NCI-H1048 (cell line): ENCODE measurements at places on chromosomes 1 and 21.

DNA sequence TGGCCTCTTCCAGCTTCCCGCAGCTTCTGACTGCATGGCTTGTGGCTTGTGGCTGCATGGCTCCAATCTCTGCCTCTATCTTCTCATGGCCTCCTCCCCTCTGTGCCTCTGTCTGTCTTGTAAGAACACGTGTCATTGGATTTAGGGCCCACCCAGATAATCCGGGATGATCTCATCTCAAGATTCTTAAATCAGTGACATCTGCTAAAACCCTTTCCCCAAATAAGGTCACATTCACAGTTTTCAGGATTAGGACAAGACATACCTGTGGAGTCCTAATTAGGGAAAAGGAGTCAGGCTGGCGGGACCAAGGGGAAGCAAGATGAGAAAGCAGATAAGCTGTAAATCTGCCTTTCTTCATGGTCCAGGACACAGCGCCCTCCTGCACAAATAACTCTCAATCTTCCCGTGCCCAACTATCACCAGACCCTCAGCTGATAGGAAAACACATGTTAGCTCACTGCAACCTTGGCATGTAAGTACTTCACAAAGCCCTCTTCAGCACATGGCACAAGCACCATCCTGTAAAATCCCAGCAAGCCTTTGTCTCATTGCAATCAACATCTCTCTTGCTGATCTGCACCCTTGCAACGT, 82.2 kb downstream of the SPSB1 start:
- DNase-seq: no peak

DNA sequence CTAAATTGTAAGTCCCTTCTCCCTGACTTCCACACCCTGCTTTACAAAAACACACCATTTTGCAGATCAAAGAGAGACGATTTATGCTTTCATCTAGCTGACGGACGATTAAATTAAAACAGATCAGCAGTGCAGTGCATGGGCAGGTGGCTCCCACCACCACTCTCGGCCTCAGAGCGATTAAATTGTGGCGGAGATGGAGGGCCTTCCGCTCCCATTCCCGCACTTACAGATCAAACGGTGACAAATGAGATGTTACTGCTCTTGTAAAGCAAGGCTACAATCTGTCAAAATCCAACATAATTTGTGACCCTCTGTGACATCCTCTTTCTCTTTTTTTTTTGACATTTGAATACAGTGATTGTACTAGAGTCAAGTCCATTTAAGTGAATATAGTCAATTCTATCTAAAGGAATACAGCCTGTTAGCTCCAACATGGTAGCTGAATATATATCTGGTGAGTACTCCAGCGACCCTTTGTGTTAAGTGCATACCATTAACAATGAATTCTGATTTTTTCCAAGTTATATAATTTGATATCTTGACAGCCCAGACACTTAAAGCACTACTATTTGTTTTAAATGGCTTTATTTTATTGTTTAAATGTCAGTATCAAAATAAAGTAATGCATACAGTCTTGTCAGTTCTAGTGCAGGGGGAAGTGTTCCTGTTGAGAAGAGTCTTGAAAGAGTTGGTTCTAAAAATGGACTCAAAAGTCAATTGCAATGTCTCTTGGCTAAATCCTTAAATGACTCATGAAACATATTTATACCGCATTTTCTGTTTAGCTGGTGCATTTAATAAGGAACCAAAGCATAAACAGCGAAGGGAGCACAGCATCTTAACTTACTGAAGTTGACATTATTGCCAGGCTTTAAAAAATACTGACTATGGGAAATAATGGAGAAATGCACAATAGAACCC, 109.0 kb downstream of the ESRRG start:
- DNase-seq: no peak

GRCh38 chr1:204680051-204680450, 5.5 kb downstream of the LRRN2 start:
- no peak for DNase-seq

DNA sequence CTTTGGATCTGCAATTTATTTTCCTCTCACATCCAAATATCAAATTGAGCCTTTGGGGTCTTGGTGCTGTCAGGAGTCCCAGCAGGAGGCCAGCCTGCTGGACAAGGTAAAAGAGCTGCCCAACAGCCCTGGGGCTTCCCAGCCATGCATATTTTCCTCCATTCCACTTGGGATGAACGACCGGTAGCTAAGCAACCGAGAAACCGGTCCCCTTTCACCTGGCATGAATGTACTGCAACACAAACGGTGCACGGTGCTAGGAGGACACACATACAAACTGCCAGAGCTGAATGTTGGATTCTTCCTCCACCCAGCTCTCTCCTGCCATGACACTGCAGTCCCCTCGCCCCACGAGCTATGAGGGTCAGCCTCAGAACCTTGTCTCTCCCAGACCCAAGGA, 42.7 kb downstream of the BCAR3 start:
- DNase-seq: no peak

DNA sequence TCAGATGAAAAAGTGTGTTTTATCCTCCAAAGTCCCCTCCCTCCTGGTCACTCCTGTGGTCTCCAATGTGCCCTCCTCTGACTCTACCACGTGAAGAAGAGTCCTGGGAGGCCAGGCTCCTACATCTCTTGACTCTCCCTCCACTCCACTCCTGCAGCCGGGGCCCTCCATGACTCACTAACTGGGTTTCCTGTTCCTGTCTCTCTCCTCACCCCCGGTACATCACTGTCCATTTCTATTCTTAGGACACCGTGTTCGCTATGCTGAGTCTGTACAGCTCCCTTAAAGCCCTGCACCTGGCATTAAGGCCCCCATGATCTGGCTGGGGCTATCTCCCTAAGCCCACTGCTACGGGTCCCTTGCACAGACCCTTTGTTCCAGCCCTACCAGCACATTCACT, 93.4 kb downstream of the BCAR3 start:
- no peak for DNase-seq

DNA sequence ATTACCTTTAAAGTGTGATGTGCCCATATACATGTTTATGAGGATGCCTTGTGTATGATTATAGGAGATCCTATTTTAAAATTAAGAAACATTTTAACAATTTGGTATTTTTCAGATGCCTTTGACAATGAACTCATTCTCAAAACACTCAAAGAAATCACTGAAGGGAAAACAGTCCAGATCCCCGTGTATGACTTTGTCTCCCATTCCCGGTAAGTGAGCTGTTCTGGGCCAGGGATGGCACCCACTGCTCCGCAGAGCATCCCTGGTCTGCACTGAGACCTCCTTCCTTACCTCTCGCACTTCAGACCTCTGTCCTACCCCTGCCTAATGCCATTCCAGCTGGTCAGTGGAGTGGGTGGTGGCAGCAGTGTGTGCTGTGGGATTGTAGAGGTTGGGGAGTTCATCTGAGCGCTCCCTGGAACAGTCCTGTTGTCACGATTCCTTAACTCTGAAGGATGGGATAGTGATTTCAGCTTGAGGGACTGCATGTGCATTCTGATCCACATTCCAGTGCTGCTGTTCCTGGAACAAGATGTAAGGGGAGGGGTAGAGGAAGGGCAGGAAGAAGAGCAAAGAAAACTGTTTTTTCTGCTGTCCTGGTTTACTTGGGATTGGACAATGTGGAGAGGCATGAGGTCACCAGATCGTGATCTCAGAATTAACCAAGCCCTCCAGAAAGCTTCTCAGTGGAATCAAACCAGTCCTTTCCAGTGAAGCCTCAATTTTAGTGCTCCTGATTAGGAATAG, 63.9 kb downstream of the UCK2 start:
- DNase-seq: no peak

DNA sequence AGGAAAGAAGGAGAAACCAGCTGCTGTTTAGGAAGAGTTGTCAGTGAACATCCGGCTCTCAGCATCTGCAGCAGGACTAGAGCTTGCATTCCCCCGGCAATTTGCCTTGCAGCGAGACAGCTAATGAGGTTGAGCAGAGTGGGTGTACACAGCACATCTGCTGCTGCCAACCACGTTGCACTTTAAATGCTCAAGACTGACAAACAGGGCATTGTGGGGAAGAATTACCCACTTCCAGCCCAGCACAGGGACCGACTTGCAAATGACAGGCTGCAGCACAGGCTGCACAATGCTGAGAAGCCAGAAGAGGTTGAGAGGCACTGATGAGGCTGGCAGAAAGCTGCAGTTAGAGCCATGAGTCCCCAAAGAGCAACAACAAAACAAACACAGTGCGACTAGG, 47.5 kb upstream of the PLA2G2C start:
- no peak for DNase-seq

DNA sequence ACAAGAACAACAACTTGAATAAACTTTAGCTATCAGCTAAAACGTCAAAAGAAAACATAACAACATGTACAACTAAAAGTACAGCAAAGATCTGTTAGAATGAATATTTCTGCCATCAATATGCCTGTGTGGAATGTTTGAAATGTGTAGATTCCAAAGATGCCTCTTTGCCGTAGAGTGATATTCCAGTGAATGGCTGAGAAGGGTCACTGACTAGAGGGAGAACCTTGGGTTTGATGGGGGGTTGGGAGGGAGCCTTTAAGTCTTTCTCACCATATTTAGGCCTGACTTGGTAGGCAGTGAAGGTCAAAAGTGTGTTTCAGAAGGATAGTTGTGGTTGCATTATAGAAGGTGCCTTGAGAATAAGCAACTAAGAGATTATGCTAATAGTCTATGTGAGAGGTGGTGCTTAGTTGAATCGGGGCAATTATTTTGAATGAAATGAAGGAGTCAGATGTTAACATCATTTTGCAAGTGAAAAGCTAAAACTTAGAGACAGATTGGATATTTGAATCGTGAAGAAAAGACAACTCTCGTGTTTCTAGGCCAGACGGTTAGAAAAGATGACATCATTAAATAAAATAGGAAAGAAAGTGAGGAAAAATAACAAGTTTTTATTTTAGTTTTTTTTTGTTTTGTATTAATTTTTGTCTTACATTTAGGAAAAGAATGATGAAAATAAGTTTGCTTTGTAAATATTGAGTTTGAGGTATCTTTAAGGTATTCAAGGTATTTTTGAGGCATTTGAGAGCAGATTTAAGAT, 53.8 kb downstream of the PLA2G4A start:
- no peak for DNase-seq

DNA sequence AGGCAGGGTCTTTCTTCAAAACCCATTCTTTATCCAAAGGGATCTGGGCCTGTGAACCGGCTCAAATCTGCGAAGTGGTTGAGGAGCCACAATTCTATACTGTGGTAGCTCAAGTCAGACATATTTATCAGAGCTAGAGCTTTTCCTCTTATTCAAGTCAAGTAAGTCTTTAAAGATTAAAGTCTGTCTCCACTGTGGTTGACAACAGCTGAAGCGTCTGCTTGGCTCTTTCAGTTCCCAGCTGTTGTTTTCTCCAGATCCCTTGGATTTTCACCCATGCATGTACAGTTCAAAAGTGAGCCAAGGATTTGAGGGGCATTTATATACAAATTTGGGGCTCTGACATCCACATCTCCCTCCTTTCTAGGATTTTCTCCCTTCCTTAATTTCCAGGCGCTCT, 66.9 kb downstream of the C1orf185 start:
- DNase-seq: no peak

DNA sequence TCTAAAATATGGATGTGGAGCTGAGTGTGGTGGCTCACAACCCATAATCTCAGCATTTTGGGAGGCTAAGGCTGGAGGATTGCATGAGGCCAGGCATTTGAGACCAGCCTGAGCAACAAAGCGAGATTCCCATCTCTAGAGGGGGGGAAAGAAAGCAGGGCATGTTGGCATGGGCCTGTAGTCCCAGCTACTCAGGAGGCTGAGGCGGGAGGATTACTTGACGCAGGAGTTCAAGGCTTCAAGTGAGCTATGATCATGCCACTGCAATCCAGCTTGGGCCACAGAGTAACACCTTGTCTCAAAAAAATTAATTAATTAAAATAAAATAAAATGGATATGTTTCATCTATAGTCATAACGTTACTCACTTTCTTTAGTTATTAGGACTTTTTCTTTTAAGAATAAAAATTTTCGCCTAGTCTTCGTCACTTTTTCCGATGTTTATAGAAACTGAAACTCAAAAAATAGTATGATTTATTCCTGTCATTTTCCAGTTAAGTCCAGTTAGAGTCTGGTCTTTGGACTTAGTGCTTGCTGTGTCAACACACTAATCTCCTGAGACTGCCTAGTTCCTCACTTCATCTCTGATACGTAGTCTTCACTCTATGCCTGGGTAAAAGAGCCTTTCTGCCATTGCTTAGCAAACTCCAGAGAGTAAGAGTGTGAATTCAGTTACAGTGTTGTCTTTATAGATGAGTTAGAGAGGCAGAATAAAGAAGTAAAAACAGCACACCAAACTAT, 28.0 kb downstream of the IARS2 start:
- no peak for DNase-seq

DNA sequence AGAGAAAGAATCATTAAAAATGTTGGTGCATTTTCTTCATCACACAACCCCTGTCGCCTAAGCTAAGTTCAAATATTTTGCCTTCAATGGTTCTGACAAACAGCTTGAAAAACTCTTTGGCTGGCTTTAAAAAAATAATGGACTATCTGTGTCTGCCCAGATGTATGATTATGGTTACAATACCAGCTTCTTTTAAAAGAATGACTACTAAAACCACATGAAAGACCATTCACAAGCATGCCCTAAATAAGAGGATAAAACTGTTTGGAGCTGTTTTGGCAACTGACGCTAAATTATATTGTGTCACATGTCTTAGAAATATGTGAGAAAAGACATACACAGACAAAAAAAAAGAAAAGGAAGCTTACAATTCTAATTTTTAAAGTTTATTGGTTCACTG, 23.7 kb upstream of the PLPPR4 start:
- DNase-seq: no peak

DNA sequence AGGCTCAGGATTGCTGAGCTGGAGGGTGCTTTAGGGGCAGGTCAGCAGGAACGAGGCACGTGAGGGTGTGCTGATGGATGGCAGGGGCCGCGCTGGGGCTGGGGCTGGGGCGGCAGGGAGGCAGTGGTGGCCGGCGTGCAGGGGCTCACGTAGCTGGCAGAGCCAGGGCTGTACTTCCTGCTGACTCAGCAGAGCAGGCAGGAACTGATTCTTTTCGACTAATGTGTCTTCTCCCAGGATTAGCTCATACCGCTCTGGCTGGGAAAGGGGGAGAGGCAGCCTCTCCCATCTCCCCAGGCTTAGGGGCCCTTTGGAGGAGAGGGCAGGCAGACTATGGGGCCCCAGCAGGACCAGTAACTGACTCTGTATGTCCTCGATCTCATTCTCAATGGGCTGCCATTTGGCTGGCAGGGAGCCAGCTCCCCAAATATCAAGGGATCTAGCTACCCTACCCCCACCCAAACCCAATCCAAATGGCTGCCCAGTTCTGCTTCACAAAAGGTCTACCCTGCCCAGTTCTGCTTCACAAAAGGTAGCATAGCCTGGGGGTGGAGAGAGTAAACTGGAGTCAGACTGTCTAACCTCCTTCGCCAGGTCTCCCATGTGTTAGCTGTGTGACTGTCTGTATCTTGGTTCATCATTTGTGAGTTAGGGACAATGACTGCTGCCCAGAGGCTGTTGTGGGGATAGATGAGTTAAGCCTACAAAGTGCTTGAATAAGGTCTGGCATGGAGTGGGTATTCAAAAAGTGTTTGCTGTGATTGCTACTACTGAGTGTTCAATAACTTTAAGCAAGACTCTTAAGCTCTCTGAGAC, 100.1 kb upstream of the SLC2A1 start:
- no peak for DNase-seq
